ENCODE measurements at places on chromosomes 11 and 22.

DNA sequence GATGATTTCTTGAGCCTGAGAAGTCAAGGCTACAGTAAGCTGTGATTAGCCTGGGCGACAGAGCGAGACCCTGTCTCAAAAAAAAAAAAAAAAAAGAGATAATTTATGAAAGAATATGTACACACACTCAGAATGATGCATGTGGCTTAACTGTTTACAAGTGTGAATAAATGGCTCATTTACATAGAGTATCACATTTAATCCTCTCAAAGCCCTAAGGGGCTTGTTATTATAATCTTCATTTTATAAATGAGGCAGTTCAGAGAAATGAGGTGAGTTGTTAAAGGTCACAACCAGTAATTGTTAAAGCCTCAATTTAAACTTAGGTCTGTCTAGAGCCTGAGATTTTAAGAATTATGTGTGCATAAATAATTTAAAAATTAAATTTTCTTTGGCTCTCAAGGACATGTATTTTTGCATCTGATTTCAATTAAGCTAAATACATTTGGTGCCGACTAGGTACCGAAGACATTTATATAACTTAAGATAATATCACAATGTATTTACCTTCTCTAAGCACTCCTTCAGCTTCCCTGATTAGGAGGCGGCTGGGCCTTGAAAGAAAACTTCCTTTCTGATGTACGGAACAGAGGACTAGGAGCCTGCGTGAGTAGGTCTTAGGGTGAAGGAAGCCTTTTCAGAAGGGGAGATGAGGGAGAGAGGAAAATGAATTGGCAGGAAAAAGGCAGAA, 28.5 kb upstream of the DDX6 start:
- no peak for DNase-seq

DNA sequence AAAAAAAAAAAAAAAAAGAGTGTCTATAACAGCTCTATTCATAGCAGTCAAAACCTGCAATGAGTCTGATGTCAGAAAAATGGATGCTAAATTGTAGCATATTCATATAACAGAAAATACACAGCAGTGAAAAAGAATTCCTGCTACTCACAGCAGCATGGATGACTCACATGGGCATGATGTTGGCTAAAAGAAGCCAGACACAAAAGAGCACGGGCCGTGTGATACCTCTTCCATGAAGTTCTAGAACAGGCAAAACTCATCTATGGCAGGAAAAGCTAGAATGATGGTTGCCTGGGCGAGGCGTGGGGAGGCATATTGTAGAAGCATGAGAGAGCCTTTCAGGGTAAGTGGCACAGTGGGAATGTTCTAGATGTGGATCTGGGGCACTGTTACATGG, 18.9 kb downstream of the PLAAT3 start:
- DNase-seq = no peak

GRCh38 chr11:86608251-86608799, 64.1 kb downstream of the ME3 start:
- peak; percentile 100 for DNase-seq

- no peak for DNase-seq
Observed at GRCh38 chr11:66688561-66689534, 11.2 kb upstream of the RBM4B start.

- no peak for DNase-seq
Observed at GRCh38 chr22:44412136-44412731, 85.8 kb downstream of the RTL6 start.

DNA sequence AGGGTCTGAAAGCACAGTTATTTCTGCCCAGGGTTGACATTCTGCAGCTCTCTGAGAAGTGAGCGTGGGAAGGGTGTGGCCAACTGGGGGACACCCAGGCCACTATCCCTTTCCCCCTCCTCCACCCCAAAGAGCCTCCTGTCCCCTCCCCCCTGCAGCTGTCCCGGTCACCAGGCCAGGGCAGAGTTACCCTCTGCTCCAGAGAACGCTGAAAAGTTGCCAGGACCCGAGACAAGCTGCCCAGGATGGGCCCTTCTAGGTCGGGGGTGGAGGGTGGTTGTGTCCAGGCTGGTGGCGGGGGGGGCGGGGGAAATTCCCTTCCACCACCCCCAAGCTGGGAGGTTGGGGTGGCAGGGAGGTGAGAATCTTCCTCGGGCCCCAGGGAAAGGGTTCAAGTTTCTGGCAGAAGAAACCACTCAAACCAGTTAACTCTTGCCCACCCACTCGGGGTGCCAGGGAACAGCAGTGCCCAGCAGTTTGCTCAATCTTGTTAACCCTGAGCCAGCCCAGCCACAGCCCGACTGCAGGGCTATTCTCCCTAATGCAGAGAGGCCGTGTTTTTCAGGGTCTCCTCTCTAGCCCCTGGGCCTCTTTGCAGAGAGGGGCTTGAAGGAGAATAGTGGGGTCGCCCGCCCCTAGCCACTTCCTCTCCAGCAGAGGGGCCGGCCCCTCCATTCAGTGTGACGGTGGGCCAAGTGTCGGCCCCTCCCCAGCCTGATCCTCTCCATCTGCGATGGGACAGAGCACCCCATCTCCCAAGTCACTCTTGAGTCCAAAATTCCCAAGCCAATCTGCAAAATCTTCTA, 697 bp downstream of the LGALS1 start:
- no peak for DNase-seq

GRCh38 chr22:48391820-48392219, 1435.9 kb downstream of the BRD1 start:
- no peak for DNase-seq

DNA sequence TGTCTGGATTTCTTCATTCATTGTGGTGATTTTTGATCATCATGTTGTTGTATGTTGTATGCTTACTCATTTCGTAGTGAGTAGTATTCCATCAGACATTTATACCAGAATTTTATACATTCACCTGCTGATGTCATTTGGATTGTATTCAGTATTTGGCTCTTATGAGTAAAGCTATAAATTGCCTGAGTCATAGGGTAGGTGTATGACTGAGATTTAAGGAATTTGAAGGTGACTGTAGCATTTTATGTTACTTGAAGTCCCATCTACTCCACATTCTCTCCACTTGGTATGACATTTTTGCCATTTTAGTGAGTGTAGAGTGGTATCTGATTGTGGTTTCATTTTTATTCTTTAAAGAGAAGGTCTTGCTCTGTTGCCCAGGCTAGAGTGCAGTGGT, 548.2 kb downstream of the TBC1D22A start:
- no peak for DNase-seq

DNA sequence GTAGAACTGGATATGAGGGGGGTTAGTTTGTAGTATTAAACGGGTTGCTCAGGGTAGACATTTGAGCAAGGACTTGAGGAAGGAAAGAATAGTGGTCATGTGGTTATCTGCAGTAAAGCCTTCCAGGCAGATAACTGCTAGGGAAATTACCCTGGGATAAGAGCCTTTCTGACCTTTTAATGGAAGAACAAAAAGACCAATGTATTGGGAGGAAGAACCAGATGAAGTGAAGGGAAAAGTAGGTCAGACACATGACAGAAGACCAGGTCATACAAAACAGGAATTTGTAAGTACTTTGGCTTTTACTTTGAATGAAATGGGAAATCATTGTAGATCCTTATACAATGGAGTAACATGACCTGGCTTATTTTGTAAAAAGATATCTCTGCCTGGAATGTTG, 241.9 kb upstream of the CTSC start:
- DNase-seq = no peak

GRCh38 chr11:82826526-82826925, 73.7 kb downstream of the PRCP start:
- DNase-seq = no peak

DNA sequence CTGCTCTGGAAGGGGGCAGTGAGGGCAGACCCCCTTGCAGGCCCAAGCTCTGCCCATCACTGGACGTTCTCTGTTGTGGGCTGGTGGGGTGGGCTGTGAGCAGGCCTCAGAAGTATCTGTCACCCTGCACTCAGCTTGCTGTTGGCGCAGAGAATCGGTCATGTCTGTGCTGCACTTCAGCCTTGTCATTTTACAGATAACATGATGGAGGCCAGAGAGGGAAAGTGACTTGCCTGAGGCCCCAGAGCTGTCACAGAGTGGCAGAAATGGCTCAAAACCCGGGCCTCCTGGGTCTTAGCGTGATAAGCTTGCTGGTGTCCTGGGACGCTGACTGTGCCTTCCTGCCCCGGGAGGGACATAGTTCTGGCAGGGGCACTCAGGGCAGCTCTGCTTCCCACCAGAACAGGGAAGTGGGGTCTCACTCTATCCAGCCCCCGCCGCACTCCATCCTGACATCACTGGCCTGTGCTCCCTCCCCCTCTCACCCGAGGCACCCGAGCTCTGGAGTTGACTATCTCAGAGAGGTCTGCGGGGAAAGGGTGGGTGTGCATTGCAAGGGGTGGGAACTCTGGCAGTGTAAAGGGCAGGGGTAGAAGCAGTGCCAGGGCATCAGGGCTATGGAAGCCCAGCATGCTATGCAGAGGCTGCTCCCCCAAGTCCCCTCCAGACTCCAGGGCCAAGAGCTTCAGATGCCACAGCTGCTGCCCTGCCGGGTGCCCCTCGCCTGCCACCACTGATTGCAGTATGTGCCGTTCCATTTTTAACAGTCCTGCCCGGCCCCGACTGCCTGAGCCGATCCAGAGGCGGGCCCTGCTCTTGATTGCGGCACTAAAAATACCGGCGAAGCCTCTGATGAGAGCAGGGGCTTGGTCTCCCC, 50.4 kb upstream of the NECTIN1 start:
- DNase-seq = no peak

DNA sequence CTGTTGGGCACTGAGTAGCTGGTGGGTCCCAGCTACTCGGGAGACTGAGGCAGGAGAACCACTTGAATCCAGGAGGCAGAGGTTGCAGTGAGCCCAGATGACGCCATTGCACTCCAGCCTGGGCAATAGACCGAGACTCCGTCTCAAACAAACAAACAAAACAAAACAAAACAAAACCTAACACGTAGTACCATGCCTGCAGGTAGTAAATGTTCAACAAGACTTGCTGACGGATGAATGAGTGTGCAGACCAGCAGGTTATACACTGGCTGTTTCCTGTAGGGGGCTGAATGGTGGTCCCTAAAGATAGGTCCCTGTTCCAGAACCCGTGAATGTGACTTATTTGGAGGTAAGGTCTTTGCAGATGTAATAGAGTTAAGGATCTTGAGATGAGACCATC, 12.8 kb upstream of the MRGPRD start:
- DNase-seq = no peak

DNA sequence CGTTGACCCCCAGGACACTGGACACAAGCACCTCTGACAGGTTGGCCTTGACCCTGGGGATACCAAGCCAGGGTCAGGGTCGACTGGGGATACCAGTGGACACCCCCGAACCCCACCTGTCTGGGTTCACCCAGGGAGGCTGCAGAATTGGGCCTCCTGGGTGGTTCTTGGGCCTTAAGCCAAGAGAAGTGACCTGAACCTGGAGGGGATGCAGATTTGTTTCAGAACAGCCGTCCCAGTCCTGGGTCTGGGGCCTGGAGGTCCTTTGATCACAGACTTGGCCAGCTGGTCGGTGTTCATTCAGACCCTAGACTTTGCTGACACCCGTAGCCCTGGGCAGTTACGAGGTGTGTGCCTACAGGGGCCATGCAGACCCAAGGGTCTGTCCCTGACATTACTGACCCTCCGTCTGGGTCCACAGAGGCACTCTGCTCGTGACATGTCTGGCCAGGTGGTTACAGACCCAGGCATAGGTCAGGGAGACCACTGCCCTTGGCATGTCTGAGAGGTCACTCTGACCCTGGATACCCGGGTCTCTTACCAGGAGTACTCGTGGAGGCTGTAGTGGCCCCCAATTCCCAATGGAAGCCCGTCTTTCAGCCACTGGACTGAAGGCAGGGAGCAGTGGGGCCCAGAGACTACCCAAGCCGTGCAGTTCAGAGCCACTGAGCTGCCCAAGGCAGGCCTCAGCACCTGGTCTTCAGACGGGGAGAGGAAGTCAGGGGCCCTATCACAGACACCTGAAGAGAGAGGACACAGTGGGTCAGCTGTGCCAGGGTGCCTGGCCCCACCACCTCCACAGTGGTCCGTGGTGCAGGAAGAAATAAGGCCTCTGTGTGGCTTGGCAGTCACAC, 6.4 kb downstream of the SIGIRR start:
- no peak for DNase-seq

- DNase-seq = no peak
Observed at GRCh38 chr11:61010466-61011228, 39.2 kb downstream of the CD6 start.

- peak; percentile 40 for DNase-seq
Observed at GRCh38 chr11:83508804-83509203, 222.6 kb upstream of the CCDC90B start.

DNA sequence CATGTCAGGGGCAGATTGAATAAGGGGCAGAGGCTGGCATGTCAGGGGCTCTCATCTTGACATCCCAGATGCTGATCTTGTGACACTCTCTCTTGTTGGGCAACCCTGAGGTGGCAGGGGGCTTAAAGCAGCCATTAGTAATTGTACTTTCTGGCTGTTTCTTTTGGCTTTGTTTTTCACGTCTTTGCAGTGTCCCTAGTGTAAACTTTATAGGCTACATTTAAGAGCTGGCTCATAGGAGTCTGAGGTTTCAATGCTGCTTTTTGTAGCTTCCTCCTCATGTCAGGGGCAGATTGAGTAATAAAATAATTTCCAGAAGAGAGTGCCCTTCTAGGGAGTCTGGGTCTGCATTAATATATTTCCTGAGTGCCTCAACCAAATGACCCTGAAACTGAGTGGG, 86.1 kb downstream of the RAB38 start:
- no peak for DNase-seq

DNA sequence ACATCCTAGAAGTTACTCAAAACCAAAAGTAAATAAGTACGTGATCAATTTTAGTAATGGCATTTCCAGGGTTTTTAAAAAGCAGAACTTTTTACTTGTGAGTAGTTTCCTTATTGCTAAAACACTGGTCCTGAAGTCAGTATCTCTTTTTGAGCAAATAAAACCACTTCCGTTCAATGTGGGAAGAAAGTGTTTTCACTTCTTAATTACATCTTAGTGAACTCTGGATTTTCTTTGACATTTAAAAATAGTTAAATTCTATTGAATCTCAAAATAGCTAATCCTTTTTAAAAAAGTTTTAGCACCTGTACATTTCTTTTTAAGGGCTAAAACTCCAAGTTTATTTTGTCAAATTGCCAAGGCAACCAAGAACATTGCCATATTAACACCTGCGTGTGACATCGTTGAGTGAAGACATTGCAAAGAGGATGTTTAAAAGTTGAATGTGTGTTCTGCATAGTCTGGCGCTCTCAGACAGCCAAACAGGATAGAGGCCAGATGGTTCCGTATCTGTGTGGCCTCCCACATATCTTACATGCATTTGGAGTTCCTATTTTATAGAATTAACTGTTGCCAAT, 17.2 kb upstream of the OR5B21 start:
- DNase-seq = no peak

DNA sequence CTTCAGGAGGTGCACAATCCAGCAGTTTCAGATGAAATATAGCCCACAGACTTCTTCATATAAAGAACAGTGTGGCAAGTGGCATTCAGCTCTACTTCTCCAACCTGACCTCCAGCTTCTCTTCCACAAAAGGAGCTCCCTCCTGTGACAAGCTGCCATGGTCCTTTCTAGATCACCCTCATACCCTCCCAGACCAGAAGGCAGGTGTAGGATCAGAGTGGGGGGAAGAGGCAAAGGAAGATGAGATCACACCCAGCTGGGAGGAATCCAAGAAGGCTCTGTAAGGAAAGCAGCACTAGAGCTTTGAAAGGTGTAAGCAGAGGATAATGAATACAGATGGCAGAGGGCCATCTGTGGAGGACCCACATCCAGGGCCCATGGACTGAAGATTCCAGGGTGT, 7.6 kb downstream of the CLPB start:
- DNase-seq = peak; percentile 68

GRCh38 chr11:70481625-70482528, 83.5 kb downstream of the CTTN start:
- DNase-seq = no peak
